ENCODE measurements at places on chromosomes 6 and 20.

DNA sequence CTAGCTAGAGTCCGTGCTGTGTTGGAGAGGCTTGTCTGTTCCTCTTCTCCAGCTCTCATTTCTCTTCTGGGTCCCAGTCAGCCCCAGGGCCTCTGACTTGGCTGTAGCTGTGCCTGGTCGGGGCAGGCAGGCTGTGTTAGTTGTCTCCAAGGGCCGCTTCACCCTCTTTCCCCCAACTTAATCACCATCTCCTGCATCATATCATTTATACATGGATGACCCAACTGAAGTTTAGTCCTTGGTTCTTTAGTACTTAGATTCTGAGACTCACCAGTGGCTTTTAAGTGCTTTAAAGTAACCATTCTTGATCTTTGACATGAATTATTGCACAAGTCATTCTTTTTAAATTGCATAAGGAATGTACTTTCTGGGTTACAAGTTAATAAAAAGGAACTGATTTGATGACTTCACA is 127.3 kb downstream of the RTN4IP1 start:
- no peak for DNase-seq

DNA sequence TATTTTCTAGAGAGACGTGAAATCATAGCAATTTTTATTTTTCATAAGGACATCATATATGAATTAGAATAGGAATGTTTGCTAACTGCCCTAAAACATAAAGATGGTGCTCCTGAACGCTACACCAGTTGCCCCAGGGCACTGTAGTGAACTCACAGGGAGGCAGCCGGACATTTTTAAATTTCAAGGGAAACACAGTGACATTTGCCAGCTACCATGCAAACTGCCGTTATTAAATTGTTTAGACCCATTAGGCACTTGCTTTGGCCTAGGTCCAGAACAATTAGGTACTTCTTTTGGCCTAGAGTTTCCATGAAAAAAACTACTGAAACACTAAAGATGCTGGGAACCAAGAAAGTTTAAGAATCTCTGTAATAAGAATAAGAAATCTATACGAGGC is 24.9 kb upstream of the CFAP206 start:
- DNase-seq: no peak

GRCh38 chr6:69863766-69864165 is 2.6 kb upstream of the COL19A1 start:
- no peak for DNase-seq

DNA sequence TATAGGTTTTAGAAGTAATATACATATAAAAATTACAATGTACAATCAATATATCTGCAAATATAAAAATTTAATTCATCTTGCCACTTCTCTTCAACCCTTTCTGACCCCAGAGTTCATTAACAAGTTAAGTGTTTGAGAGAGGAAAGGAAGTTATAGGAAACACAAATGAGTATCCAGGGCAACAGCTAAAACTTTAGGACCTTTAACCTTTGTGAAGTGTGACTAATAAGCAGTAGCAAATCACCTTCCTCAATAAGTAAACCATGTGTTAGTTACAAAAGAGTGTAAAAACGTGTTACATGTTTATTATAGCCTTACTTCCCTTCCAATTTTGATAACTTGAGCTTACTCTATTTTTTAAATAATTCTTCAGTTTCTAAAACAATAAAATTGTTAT is 73.4 kb upstream of the SIM1 start:
- no peak for DNase-seq

- DNase-seq: no peak
Measured at GRCh38 chr20:64160118-64160517, 4.1 kb upstream of the MYT1 start.

- peak; percentile 89 for DNase-seq
Measured at GRCh38 chr6:22250486-22250885, 46.4 kb downstream of the PRL start.

- DNase-seq: no peak
Measured at GRCh38 chr20:24485981-24486380, 16.6 kb downstream of the SYNDIG1 start.

DNA sequence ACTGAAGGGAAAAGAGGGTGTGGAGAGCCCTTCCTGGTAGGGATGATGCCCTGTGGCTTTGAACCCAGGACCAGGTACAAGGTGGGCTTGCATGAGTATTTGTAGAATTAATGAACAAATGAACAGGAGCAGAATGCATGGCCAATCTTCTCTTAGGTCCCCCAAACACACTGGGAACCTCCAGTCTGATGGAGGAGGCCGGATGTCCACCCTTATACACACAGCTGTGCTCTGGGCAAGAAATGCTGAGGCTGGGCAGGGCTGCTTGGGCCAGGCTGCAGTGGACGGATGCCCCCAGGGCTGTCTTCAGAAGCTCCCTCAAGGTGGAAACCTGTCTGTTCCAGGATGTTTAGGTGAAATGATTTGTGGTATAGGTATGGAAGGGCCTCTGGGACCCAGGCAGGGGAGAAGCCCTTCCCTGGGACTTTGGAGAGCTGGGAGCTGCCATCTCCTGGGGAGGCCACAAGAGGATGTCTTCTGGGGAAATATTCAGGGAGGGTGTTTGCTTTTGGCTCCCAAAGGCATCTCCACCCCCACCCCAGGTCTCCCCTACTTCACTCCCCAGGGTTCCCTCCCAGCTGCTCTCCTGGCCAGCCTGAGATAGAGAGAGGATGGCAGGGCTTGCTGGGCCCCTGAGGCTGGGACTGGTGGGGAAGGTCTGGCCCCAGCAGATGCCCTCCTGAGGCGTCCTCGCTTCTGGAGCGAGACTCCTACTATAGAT is 23.3 kb downstream of the VEGFA start:
- no peak for DNase-seq

DNA sequence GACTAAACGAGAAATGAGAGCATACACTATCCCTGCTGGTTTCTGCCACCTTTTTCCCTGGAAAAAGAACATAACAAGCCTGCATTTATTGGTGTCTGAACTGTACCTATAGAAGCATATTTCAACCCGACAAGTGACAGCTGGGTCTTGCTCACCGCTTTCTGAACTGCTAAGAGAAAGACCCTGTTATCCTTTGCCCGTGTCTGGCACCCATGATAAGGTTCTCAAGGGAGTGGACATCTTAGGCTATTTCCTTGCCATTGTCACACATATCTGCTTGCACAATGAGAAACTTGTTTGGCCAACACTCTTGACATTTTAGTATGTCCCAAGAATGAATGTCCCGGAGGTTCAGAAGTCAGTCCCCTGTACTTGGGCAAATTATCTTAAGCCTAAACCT is 19.3 kb downstream of the RIPOR2 start:
- DNase-seq: no peak

DNA sequence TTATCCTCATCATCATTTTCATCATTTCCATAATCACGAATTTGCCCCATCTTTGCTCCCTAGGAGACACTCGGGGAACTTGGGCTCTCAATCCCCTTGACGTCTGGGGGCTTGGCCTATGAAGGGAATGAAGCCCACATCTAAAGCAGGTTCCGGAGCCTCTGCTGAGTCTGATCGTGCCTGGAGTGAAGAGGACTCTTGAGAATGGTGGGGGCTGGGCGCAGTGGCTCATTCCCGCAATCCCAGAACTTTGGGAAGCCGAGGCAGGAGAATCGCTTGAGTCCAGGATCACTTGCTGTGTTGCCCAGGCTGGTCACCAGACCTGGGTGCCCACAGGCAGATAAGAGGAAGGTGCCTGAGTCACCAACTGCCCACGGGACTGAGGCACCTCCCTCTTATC is 114.5 kb downstream of the SYCP2 start:
- no peak for DNase-seq

DNA sequence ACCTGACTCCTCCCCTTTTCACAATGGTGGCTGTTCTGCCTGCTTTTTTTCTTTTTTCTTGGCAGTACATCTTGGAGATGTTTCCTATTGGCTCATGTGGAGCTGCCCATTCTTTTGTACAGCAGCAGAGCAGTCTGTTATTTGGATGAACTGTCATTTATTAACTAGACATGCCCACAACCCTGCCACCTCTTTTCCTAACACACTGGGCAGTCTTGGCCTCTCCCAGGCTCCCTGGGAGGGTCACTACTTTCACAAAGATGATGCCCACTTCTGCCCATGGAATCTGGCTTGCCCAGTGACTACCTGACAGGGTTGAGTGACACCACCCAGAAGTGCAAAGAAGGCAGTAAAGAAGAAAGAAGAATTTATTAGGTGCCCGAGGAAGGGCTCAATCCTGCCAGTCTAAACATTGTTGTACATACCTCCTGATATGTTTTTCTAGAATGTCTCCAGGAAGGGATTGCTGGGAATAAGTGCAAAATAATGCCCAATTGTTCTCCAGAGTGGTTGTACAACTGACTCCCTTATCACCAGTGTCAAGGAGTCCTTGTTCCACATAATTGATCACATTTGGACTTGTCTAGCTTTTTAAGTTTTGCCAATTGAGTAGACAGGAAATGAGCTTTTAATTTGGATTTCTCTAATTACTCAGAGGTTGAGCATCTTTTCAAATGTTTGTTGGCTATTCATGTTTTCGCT is 19.7 kb upstream of the SCRT2 start:
- DNase-seq: no peak

DNA sequence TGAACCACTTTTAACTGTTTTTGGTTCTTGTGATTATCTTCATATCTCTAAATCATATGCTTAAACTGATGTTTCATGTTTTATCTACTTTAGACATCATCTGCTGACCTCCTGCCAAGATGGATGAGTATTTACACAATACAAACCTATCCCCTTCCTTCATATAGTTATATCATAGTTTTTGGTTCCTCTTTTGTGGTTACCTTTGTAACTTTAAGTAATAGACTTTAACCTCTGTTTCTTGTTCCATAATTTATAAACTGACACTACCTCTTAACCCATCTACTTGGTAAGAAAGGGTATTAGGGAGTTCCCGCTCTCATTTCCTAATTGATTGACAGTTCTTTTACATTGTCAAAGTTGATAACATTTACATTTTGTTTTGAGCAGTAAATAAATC is 11.9 kb downstream of the PCMT1 start:
- no peak for DNase-seq

GRCh38 chr20:51391926-51392325 is 150.6 kb downstream of the NFATC2 start:
- no peak for DNase-seq

DNA sequence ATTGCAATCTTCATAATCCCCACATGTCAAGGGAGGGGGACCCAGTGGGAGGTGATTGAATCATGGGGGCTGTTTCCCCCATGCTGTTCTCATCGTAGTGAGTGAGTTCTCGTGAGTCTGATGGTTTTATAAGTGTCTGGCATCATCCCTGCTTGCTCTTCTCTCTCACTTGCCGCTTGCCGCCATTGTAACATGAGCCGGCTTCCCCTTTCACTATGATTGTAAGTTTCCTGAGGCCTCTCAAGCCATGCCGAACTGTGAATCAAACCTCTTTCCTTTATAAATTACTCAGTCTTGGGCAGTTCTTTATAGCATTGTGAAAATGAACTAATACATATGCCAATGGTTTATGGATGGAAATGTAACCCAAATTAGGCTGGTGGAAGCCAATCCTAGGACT is 109.4 kb upstream of the AKAP12 start:
- no peak for DNase-seq

- no peak for DNase-seq
Measured at GRCh38 chr6:163554663-163555062, 140.1 kb downstream of the QKI start.

DNA sequence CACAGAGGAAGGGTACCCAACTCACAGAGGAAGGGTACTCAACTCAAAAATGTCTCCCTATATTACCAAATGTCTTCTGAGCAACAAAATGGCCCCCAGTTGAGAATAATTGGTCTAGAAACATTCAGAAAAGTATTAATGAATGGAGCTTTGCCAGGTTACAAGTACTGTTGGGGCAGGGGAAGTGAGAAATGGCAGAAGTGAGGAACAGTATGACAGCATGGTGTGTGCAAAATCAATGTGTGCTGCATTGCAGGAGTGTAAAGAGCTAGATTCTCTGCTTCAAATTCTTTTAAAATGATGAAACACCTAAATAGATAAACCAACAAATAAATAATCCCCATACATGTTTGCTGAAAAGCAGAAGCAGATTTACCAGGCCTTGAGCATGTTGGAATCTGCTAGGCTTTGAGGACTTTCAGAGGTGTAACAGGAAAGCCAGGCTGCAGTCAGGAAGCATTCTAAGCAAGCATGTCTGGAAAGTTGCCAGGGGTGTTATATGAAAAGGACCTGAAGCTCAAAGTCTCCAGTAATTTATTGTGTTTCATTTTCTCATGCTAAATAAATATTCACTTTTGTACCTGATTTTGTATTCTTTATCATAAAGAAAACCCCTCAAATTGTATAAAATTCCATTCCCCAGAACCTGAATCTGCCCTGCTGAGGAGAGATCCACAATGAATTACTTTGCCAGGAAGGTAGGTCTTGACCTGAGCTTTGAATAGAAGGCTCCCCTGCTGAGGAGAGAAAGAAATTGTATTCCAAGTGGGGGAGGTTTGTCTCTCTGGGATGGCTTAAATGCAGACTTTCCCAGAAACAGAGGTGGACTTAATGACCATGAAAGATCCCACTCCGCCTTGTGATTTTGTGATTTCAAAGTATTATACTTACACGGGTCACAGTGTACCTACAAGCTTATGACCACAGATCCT is 265.0 kb upstream of the MARCKS start:
- DNase-seq: no peak

DNA sequence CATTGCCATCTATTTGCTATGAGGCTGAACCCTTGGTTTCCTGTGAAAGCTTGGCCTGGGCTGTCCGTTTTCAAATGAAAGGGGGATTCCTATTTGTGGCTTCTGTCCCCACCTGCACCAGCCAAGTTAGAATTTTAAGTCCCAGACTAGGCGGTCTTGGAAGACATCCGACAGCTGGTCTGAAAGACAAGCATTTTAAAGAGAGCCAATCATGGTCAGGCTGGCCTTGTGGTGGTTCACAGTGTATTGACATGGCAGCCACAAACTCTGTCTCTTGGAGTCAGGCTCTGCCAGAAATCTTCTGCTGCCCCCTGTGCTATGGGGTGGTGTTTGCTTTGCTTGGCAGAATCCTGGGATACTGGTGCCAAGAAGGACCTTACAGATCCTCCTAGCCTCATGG is 319.2 kb upstream of the MOCS1 start:
- DNase-seq: no peak

- no peak for DNase-seq
Measured at GRCh38 chr20:18272451-18272850, 15.9 kb upstream of the ZNF133 start.

DNA sequence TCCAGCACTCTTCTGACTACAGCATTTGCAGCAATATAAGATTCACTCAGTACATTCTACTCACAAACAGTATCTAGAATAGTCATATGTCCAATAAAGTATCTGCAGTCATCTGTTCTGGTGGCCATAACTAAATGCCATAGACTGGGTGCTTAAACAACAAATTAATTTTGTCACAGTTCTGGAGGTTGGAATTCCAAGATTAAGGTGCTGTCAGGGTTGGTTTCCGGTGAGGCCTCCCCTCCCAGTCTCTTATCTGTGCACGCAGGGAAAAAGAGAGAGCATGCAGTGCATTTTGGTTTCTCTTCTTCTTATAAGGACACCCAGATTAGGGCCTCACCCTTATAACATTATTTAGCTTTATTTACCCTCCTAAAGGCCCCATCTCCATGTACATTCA is 21.3 kb upstream of the NUS1 start:
- no peak for DNase-seq

DNA sequence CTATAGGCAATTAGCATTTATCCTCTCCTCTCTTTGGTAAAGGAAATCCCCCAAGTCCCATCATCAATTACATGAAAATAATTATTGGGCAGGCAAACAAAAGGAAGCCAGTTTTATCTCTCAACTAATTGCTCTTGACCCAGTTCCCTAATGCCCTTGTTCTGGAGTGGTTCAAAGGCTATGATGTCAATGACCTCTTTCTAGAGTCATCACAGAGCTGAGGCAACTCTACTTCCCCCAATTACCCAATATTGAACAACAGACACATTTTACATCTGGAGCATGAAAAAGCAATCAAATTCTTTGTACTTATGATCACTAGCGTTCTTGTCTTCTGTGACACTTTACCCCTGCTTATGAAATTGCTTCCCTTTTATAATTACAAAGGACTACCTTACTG is 43.5 kb downstream of the NT5E start:
- DNase-seq: no peak

All from NCI-H524 treated with DMSO at 0.1 percent for 48 hours (cell line).